ENCODE measurements at places on chromosomes 2 and 18. TPM values are rescaled to one million over a fixed set of nuclear protein-coding genes. Genes with fewer than 3 reads are reported as not detected.

The KLHL29 gene
- total RNA-seq: 8.7 TPM

The SCTR gene
- not detected for total RNA-seq

DNA sequence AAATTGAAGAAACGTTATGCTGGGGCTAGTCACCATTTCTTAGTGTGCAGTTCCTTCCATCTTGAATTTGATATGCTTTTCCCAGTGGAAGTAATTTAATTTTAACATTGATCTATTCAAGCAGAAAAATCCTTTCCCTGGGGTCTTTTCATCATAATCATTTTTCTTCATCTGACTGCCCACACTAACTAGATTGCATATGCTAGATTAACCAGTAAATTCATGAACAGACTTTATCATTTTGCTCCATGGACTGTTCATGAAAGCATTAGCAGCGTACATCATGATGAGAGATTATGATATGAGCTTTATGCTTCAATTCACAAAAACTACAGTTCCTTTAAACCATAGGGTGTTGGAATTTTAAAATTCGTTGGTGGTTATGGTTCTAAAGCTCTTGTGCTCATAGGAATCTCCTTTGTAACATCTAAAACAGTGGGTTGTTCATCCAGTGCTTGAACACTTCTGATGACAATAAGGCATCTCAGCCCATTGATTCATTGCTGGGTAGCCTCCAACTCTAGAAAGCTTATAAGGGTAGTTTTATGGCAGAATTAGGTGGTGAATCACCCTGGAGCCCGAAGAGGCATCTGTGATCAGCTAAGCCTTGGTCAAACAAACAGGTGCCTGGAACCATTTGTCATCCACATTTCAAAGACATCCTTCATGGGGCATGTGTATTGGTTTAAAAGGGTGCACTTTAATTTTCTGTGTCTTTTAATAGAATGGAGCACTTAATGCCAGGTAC, 77.2 kb upstream of the NDUFV2 start:
- DNase-seq: no peak

The FLACC1 gene
- 1.3 TPM for total RNA-seq

DNA sequence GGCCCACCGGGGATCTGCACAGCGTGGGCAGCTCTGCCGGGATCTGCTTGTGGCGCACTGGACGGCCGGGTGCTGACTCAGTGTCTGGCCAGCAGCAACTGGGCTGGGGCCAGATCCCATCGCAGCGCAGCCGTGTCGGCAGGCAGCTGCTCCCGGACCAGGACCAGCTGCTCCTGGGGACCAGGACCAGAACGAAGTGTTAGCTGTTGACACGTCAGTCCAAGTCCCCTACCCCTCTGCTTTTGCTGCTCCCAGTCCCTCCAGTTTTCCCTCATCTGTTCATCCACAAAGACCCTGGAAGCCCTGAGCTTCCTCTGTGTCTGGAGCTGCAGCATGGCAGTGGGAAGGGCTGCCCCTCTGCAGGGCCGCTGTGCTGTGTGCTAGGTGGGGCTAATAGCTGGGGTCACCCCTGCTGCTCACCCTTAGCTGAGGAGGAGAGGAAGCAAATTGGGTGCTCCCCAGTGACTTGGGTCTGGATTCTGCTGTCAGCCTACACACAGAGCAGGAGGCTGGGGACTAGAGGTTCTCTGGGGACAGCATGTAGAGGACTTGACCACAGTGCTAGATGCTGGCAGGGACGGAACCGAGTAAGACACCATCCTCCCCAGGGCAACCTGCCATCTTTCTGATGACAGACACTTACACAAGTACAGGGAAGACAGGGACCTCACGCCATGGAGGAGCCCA, 16.9 kb upstream of the KIF1A start:
- DNase-seq: no peak

The CABLES1 gene
- 14.6 TPM for total RNA-seq

DNA sequence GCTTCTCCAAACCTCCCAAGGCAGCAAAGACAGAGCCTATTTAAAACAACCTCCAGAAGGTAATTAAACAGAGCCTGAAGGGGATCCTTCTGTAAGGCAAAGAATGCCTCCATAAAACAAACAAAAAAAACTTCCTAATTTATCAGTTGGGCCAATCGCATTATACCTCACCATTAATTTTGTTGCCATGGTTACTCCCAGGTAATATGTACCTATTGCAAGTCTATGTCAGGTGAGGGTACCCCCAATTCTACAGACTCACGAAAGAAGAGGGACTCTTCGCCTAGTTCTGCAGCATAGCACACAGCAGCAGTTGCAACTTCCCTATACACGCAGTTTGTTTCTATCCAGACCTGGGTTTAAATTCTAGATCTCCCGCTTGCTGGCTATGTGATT, 38.8 kb downstream of the SFXN5 start:
- no peak for DNase-seq

GRCh38 chr18:63312737-63313395, 6.7 kb downstream of the BCL2 start:
- no peak for DNase-seq

GRCh38 chr18:23689616-23690504, 607 bp downstream of the LAMA3 start:
- DNase-seq: no peak

DNA sequence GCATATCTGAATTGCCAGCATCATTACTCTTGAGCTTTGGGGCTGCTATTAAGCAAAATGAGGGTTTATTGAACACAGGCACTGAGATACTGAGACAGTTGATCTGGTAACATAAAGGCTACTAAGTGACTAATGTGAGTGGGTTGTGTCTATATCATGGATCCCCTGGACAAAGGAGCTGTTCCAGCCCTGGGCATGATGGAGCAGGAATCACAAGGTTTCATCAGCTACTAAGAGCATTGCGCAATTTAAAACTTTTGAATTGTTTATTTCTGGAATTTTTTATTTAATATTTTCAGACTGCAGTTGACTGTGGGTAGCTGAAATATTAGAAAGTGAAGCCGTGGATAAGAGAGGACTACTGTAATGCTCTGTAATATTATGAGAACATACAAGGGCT, 73.5 kb downstream of the MGAT5 start:
- DNase-seq: no peak

The SKOR2 gene
- not detected for total RNA-seq

The C2orf78 gene
- not detected for total RNA-seq

The IL1A gene
- total RNA-seq: 1.9 TPM

DNA sequence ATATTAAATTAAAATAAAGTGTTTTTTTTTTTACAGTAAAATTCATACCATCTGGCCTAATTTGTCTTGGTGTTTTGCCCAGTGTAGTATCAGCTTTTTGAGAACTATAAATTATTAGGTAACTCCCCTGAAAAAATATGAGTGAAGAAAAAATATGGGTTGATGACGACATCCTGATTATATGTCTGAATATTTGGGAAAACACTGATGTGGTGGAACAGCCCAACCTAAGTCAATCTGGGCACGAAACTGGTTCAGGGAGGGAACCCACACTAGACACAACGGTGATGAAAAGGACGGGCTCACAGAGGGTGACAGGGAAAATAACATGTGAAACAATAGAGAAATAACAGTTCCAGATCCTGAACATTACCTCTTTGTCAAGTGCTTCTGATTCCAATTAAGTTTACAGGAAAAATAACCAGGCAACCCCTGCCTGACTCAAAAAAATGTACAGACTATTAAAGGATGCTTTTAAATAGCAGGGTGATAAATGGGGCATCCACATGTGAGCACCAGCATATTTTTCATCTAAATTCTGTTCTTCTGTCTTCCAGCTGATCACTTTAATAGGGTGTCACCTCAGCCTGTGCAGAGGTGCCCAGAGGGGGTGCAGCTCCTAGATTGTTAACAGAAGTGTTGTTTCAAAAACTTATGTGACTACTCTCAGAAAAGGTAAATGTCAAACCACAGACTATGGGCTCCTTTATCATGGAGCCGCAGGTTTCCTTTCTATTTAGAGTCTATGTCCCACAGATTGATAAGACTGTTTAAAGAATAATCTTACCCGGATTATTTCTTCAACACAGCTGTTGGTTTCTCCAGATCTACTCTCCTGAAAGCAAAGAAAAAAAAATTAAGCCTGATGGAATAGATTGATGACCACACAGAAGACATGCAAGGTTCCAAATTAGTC, 305.4 kb downstream of the AFF3 start:
- DNase-seq: peak; percentile 28

DNA sequence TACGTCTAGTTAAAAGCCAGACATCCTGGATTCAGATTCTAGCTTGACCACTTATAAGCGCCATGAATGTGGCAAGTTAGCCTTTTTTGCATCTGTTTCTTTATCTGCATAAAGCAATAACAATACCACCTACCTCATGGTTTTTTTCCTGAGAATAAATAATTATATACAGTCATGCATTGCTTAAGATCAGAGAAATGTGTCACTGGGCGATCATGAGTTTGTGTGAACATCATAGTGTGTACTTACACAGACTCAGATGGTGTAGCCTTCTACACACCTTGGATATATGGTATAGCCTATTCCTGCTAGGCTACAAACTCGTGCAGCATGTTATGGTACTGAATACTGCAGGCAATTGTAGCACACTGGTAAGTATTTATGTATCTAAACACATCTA, 84.7 kb upstream of the PELI1 start:
- DNase-seq: no peak

The SERPINB11 gene
- 3.5 TPM for total RNA-seq

- DNase-seq: no peak
Observed at GRCh38 chr2:134232868-134233727, 20.8 kb upstream of the MGAT5 start.

- DNase-seq: no peak
Observed at GRCh38 chr2:235004329-235004903, 52.6 kb downstream of the SH3BP4 start.

DNA sequence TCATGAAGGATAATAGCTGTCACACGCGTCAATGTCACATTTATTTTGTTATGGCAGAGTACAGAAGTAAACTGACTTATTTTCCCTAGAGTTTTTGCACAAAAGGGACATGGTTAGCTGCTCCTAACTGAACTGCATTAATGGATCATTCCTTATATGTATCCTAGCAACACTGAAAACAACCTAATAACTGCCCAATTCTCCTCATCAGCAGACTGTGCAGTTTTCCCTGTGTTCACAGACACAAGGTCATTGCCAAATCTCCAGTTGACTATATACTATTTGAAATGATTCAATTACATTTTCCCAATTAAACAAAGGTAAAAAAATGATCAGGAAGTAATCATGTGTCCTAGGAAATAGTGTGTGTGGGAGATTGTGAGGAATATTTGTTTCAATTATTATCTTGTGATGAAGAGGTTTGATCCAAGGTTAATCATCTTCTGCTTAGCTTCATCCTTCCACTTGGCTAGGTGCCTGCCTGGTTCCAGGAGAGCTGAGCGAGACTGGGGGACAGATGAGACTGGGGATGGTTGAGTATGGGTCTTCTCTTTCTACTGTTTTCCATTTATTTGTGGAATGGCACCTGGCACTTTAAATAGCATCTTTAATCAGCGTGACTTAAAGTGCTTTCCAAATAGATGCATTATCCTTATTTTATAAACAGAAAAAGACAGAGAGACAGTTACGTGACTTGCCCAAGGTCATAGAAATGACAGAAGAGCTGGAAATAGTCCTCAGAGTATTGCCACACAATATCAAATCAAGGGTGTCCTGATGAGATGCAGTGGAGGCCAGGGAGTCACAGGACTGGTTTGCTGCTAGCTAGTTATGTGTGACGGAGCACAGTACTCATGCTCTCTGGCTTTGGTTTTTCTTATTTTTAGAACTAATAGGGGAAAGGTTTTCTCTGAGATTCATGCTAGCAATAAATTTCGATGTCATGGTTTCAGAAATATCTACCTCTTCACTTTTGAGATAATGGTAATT, 335.6 kb downstream of the PIK3C3 start:
- no peak for DNase-seq

DNA sequence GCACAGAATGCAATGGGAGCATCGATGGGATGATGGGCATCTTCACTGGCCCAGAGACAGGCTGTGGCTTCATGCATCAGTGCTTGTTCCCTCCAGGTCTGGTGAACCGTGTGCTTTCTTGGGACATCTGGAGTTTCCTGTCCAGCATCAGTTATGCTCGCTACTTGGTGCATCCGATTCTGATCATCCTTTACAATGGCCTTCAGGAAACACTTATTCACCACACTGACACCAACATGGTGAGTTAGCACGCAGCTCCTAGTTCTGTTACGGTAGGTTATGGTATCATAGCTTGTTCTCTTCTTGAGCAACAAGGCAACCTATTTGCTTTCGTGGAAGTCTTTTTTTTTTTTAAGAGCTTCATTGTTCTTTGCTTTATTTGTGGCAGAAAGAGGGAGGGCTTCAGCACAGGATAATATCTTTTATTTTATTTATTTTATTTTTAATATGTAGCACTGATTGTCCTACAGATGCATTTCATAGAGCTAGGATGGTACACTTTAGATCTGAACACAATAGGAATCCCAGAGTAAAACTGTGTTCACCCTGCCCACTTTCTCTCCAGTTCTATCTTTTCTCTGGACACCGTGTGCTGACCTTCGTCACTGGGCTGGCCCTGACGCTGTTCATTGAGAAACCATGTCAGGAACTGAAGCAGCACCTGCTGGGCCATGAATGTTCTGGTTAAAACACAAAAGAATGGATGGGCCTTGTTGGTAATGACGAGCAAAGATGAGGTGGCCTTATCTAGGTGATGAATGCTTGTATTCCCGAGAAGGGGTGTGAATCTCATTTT, 71.2 kb upstream of the SEC11C start:
- no peak for DNase-seq

- DNase-seq: no peak
Observed at GRCh38 chr2:32061973-32062861, 1.1 kb upstream of the SPAST start.

DNA sequence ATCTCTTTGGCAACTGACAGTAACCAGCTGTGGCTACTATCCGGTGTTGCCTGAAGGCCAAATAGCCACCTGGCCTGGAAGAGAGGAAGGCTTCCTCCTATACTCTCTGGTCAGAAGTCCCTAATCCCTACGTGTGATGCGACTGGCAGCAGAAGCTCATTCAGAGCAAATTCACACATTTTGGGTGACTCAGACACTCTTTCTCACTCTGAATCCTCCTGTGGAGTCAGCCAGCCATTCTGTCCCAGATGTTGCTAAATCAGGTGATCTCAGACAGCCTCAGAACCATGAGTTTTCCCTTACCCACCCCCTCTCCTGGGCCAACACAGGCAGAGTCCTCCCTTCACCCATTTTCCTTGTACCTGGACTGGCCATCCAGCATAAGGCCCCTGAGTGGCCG, 34.7 kb downstream of the CFAP53 start:
- DNase-seq: no peak

GRCh38 chr2:217256251-217256650, 396.4 kb upstream of the TNP1 start:
- no peak for DNase-seq

Measured in urinary bladder (tissue), 4 donors.